Activated CD8-positive, alpha-beta T cell treated with anti-CD3 and anti-CD28 coated beads for 36 hours (primary cell): ENCODE measurements at places on chromosomes 6 and 20. TPM values are rescaled to one million over a fixed set of nuclear protein-coding genes. Genes with fewer than 3 reads are reported as not detected.

WFDC2 gene
- 1.3 TPM for total RNA-seq

DNA sequence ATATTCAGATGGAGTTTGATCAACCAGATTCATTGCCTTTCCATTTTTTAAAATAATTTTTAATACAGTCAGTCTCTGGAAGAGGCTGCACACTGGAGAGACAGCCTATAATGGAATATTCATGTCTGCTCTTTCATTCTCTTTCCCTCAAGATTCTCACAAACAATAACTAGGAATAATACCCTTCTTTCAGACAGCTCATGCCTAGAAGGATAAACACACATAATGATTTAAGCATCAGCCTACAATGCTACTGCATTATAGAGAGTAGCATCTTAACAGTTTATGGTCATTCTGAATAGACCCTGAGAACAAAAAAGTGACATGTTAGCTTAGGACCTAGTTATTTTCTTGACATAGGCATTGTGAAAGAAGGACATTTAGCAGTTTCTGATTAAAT lies 1692.3 kb downstream of the GRIK2 start:
- H3K4me3 ChIP-seq = no peak overlapping the region
- DNase-seq = no peak
- H3K36me3 ChIP-seq = no peaks in the 10 kb centered on the region
- no peaks in the 10 kb centered on the region for H3K4me1 ChIP-seq
- H3K27me3 ChIP-seq = no peaks in the 10 kb centered on the region

DNA sequence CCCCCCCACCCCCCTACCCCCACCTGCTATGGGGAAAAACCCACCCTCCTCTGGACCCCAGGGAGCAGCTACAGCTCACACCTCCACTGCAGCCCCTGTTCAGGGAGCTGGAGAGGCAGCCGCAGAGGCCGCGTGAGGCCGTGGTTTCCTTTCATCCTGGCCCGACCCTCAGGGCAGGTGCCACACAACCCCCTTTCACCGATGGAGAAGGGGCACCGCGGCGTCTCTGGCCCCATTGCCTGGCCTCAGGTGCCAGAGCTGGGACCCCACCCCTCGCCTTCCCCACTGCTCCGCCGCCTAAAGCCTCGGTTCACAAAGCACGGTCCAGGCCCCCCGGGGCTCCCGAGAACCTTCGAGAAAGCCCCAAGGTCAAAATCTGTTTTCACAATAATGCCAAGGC lies 11.8 kb upstream of the KCNQ2 start:
- H3K27me3 ChIP-seq = peaks cover 28% of the 10 kb centered on the region
- no peak overlapping the region for H3K4me3 ChIP-seq
- no peak for DNase-seq
- no peaks in the 10 kb centered on the region for H3K4me1 ChIP-seq
- no peaks in the 10 kb centered on the region for H3K36me3 ChIP-seq
- H3K27ac ChIP-seq = no peak overlapping the region

- peaks cover 24% of the 10 kb centered on the region for H3K4me1 ChIP-seq
- DNase-seq = peak; percentile 65
- H3K27me3 ChIP-seq = no peaks in the 10 kb centered on the region
- peaks cover 7% of the 10 kb centered on the region for H3K36me3 ChIP-seq
- H3K27ac ChIP-seq = peak overlapping the region; percentile 99
Observed at GRCh38 chr6:27872642-27873020, 39.6 kb downstream of the OR2B2 start.

NT5E gene
- 6.7 TPM for total RNA-seq
